ENCODE measurements at places on chromosomes 3 and 15. TPM values are rescaled to one million over a fixed set of nuclear protein-coding genes. Genes with fewer than 3 reads are reported as not detected.

Gene C3orf70
- total RNA-seq = 0.14 TPM

Gene COLQ
- total RNA-seq = 0.23 TPM

GRCh38 chr3:119469418-119470189 lies 841 bp downstream of the POGLUT1 start:
- DNase-seq = peak; percentile 29

DNA sequence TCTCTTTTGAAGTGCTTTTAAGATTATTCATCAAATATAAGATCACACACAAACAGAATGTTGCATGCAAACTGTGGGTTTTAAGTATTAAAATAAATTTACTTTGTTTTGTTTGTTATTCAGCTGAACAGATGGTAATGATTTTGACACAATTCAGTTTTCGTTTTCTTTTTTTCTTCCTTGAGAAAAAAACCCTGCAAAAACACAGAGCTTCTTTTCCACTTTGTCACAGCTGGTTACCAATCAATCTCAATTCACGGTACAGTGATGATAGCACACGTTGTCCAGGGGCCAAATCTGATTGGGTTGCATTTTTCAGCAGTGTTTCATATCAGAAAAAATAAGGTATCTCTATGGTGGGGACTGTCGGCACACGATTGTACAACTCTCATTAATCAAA lies 473.6 kb downstream of the ROBO2 start:
- DNase-seq = peak; percentile 11

DNA sequence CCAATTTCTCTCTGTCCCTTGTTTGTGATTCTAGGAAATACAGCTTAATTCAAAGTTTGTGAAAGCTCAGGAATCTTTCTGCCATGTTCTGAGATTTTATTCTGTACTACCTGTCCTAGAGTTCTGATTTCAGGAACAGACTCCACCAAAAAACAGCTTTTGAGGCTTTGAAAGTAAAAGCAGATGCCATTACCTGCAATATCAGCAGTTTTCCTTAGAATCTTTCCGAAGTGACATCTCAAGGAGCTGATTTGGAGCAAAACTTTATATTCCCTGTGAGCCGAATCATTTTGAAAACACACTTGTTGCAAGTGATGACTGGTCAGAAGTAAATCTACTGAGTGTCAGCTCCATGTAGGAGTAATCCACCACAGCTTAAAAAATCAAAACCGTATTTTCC lies 59.3 kb upstream of the CCNL1 start:
- no peak for DNase-seq

GRCh38 chr15:52699457-52699856 lies 20.3 kb upstream of the ATOSA start:
- no peak for DNase-seq

DNA sequence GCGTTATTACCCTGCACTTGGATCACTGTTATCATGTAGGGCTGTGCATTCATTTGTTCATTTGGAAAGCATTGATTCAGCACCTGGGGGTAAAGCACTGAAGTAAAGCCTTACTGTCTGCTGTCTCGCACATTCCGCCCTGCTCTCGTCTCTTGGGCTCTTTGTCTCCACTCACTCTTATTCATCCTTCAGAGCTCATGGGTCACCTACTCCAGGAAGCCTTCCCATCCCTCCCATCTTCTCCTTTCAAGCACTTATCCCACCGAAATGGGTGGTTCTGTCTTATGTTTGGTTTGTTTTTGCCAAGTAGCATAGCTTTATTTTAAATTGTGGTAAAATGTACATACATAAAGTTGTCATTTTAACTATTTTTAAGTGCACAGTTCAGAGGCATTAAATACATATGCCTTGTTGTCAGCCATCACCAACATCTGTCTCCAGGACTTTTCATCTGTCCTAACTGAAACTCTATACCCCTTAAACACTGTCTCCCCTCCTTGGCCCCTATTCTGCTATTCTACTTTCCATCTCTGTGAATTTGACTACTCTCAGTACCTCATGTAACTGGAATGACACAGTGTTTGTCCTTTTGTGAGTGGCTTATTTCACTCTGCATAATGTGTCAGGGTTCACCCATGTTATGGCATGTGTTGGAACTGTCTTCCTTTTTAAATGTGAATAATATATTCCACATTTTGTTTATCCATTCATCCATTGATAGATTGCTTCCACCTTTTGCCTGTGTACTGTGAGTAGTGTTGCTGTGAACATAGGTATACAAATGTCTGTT lies 9.3 kb downstream of the DIS3L start:
- DNase-seq = no peak

DNA sequence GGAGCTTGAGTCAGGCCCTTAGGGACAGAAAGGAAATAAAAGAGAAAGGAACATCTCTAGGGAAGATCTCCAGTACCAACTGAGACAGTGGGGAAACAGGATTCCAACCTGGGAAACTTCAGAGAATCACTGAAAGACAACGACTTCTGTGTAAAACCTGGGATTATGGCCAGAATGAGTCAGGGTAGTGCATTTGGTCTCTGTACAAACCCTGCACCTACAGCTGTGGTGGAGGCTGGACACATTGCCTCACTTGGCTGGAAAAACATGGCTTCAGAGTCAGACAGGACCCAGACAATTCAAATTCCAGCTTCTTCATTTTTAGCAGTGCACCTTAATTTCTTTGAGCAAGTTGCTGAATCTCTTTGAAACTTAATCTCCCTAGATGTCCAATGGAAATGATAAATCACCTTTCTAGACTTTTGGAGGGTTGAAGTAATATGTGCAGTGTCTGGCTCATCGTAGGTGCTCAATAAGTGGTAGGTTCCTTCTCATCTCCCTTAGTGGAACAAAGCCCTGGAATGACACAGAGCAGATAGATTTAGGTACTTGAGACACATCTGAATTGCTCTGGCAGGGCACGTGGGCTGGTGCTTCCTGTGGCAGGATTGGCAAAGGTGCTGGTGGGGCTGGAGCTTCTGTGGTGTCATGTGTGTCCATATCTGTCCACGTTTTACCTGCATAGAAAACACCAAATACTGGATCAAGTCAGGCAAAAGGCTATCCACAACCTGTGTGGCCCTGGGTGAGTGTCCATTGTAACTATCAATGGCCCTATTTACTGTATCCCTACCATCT lies 6.1 kb upstream of the CLSTN2 start:
- DNase-seq = no peak

Gene TOMM70
- total RNA-seq = 48.8 TPM

- no peak for DNase-seq
Measured at GRCh38 chr3:65676580-65676979, 362.1 kb downstream of the MAGI1 start.

- DNase-seq = no peak
Measured at GRCh38 chr3:111069974-111070771, 1.4 kb upstream of the NECTIN3 start.

Gene ZNF80
- not detected for total RNA-seq

DNA sequence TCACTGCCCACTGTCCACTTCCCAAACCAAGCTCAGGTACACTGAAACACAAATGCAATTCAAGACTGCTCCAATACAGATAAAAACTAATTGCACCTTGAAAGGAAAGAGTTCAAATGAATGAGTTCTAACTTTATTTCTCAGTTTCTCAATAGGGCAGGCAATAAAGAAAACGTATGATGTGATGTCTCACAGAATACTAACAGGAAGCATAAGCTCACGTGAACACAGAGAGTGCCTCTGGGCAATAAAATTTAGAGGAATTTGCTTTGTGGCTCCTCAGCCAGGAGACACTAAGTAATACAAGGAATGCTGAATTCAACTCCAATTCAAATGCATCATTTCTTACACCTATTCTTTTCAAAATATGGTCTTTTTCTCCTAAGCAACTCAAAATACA lies 82.3 kb upstream of the OCA2 start:
- no peak for DNase-seq

Gene RBMS3
- 26.0 TPM for total RNA-seq

GRCh38 chr15:67685008-67685599 lies 140.2 kb upstream of the SKOR1 start:
- DNase-seq = peak; percentile 31
